ENCODE measurements at places on chromosomes 7 and 10. TPM values are rescaled to one million over a fixed set of nuclear protein-coding genes. Genes with fewer than 3 reads are reported as not detected.
A peak's percentile ranks its signal among the peaks of the same experiment; 100 is the strongest.

- no peak for DNase-seq
- H3K27ac ChIP-seq, result no peak overlapping the region
- no peaks in the 10 kb centered on the region for H3K27me3 ChIP-seq
These were observed 630.6 kb upstream of the ZWINT start for GRCh38 chr10:56991591-56992069.

GRCh38 chr7:151888079-151889067 is 11.5 kb upstream of the PRKAG2 start:
- peaks cover 39% of the 10 kb centered on the region for H3K4me1 ChIP-seq
- no peaks in the 10 kb centered on the region for H3K36me3 ChIP-seq
- no peak overlapping the region for H3K4me3 ChIP-seq
- H3K27me3 ChIP-seq, result no peaks in the 10 kb centered on the region
- no peak for DNase-seq

GRCh38 chr7:101953248-101953819 is 135.9 kb downstream of the CUX1 start:
- no peaks in the 10 kb centered on the region for H3K4me1 ChIP-seq
- peak overlapping the region; percentile 24 for H3K27ac ChIP-seq
- no peaks in the 10 kb centered on the region for H3K27me3 ChIP-seq
- H3K36me3 ChIP-seq, result no peaks in the 10 kb centered on the region
- no peak overlapping the region for H3K4me3 ChIP-seq
- peak; percentile 30 for DNase-seq

GRCh38 chr7:142611566-142612236 is 137.6 kb upstream of the PRSS1 start:
- H3K4me3 ChIP-seq, result no peak overlapping the region
- DNase-seq, result no peak
- no peak overlapping the region for H3K27ac ChIP-seq
- H3K27me3 ChIP-seq, result peaks cover 16% of the 10 kb centered on the region
- no peaks in the 10 kb centered on the region for H3K4me1 ChIP-seq
- no peaks in the 10 kb centered on the region for H3K36me3 ChIP-seq

- H3K36me3 ChIP-seq, result no peaks in the 10 kb centered on the region
- no peak overlapping the region for H3K27ac ChIP-seq
- H3K4me3 ChIP-seq, result no peak overlapping the region
- H3K27me3 ChIP-seq, result no peaks in the 10 kb centered on the region
- no peaks in the 10 kb centered on the region for H3K4me1 ChIP-seq
- no peak for DNase-seq
These were observed 27.0 kb upstream of the GLI3 start for GRCh38 chr7:42263971-42264370.

DNA sequence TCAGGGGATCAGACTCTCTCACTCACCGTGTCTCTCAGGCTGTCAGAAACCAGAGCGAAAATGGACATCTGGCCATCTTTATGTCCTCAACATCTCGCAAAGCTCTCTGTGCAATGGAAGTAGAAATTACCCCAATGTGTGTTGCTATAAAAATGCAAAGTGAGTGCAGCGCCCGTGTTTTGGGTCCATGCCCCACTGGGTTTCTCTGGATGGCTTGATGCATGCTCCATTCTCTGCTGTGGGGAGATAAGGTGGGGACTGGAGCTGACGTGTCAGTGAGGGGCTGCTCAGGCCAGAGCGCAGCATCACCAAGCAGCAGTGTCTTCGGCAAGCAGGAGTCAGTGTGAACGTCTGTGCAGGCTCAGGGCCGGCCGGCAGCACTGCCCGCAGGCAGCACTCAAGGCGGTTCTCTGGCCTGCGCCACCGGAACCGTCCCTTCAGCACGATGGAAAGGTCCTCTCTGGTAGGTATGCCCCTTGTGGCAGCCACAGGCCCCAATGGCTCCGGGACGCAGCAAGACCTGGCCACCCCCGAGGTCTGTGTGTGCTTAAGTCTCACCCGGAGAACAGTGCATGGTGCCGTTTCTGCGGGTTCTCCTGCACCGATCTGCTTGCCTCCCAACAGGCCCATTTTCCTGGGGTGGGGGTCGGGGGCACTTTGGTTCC is 30.2 kb downstream of the WDR86 start:
- no peak overlapping the region for H3K4me3 ChIP-seq
- no peak for DNase-seq
- peaks cover 7% of the 10 kb centered on the region for H3K4me1 ChIP-seq
- H3K27ac ChIP-seq, result no peak overlapping the region
- peaks cover 37% of the 10 kb centered on the region for H3K27me3 ChIP-seq

DNA sequence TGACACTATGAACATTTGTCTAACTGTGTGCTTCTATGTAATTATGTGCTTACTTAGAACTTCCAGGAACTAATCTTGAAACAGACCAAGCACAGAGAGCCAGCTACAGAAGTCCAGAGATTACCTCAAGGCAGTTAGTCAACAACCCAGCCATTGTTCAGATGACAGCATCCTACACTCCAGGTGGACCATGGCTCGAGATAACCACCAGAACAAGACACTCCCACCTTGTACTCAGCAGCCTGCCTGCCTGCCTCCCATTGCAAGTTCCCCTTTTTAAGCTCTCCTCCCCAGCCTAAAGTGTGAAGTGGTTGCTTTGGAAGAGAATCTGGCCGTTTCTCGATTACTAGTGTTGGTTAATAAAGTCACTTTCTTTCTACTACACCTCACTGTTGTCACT is 1080.6 kb upstream of the LRRN3 start:
- H3K27me3 ChIP-seq, result no peaks in the 10 kb centered on the region
- peaks cover 3% of the 10 kb centered on the region for H3K4me1 ChIP-seq
- peak; percentile 70 for DNase-seq
- no peaks in the 10 kb centered on the region for H3K36me3 ChIP-seq

- no peaks in the 10 kb centered on the region for H3K4me1 ChIP-seq
- DNase-seq, result no peak
- H3K4me3 ChIP-seq, result no peak overlapping the region
These were observed 6.7 kb upstream of the PARP12 start for GRCh38 chr7:140069298-140069949.

DNA sequence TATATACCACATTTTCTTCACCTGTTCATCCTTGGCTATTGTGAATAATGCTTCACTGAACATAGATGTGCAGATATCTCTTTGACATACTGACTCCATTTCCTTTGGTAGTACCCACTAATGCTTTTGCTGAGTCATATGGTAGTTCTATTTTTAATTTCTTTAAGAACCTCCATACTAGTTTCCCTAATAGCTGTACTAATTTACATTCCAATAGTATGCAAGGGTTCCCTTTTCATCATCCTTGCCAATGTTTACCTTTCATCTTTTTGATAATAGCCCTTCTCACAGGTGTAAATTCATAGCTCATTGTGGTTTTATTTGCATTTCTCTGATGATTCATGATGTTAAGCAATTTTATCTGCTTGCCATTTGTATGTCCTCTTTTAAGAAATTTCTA is 159.9 kb downstream of the CALCR start:
- H3K27me3 ChIP-seq, result no peaks in the 10 kb centered on the region
- H3K27ac ChIP-seq, result no peak overlapping the region
- no peak for DNase-seq
- H3K4me3 ChIP-seq, result no peak overlapping the region
- H3K36me3 ChIP-seq, result no peaks in the 10 kb centered on the region

DNA sequence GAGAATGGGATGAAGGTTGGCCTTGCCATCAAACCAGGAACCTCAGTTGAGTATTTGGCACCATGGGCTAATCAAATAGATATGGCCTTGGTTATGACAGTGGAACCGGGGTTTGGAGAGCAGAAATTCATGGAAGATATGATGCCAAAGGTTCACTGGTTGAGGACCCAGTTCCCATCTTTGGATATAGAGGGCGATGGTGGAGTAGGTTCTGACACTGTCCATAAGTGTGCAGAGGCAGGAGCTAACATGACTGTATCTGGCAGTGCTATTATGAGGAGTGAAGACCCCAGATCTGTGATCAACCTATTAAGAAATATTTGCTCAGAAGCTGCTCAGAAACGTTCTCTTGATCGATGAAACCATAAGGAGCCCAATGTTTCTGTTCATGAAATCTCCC is 637 bp downstream of the RPEL1 start:
- DNase-seq, result no peak
- no peaks in the 10 kb centered on the region for H3K36me3 ChIP-seq
- H3K4me1 ChIP-seq, result peaks cover 10% of the 10 kb centered on the region

- H3K36me3 ChIP-seq, result no peaks in the 10 kb centered on the region
- H3K4me3 ChIP-seq, result no peak overlapping the region
- DNase-seq, result no peak
These were observed 17.5 kb downstream of the CSGALNACT2 start for GRCh38 chr10:43155741-43156140.

DNA sequence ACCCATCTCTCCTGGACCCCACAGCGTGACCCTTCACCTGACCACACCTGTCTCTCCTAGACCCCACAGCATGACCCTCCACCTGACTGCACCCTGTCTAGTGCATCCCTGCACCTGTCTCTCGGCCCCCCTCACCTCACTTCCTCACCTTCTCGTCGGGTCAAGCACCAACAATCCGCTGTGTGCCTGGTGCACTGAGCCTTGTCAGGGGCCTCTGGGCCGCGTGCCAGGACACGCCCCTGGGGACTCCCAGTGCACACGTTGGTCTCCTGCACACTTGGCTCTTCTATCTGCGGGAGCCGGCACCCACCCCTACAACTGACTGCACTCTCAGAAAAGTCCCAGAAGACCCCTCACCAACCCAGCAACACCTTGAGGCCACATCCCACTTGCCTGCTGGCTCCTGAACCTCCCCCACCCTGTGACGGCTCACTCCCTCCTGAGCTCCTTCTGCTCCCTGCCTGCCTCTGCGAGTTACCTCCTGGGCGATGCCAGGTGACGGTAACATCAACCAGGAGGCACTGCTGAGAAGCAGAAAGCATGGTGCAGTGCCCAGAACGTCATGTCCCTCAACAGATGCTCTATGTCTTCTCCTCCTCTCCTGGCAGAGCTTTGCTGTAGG is 147.6 kb downstream of the DIP2C start:
- no peak overlapping the region for H3K4me3 ChIP-seq
- no peak overlapping the region for H3K27ac ChIP-seq
- peak; percentile 57 for DNase-seq
- peaks cover 9% of the 10 kb centered on the region for H3K4me1 ChIP-seq
- H3K36me3 ChIP-seq, result no peaks in the 10 kb centered on the region

GRCh38 chr7:53993224-53993623 is 549.0 kb upstream of the VSTM2A start:
- DNase-seq, result no peak
- no peak overlapping the region for H3K4me3 ChIP-seq
- no peaks in the 10 kb centered on the region for H3K27me3 ChIP-seq
- H3K36me3 ChIP-seq, result no peaks in the 10 kb centered on the region
- no peak overlapping the region for H3K27ac ChIP-seq
- no peaks in the 10 kb centered on the region for H3K4me1 ChIP-seq

DNA sequence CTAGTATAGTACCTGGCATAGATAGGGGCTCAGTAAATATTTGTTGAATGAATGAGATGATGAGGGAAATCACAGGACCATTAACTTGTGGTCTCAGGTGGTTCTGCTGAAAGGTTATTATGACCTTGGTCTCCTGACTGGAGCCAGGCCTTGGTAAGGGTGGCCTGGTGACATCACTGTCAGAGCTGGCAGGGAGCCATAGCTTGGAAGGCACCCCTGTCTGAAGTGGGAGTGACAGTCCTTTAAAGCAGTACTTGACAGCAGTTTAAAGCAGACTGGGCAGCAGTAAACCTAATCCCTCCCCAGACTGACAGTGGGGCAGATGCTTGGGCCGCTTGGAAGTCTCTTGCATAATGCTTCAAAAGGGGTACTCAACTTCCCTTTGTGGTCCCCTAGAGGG is 13.4 kb downstream of the DPCD start:
- DNase-seq, result no peak
- H3K27me3 ChIP-seq, result no peaks in the 10 kb centered on the region
- H3K36me3 ChIP-seq, result peaks cover 24% of the 10 kb centered on the region
- H3K4me3 ChIP-seq, result no peak overlapping the region

- H3K36me3 ChIP-seq, result no peaks in the 10 kb centered on the region
- no peak overlapping the region for H3K4me3 ChIP-seq
- H3K4me1 ChIP-seq, result no peaks in the 10 kb centered on the region
- H3K27me3 ChIP-seq, result no peaks in the 10 kb centered on the region
- no peak for DNase-seq
These were observed 81.0 kb downstream of the MYL10 start for GRCh38 chr7:101547916-101548661.

DNA sequence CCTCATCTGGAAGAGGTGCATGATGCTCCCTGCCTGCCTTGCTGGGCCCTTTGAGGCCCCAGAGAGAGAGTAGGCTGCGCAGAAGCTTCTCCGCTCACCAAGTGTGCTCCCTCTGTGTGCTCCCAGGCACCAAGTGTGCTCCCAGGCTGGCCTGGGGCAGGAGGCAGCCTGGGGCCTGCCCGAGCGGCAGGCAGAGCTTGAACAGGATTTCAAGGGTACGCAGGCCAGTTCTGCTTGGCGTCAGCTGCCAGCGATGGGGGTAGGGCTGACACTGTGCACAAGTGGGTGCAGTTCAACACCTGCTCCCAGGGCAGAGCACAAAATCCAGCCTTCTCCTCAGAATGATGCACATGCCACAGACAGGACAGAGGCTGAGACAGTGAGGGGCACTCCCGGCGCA is 119.7 kb downstream of the FAM53B start:
- H3K27me3 ChIP-seq, result no peaks in the 10 kb centered on the region
- H3K27ac ChIP-seq, result no peak overlapping the region
- peaks cover 32% of the 10 kb centered on the region for H3K4me1 ChIP-seq

- H3K4me3 ChIP-seq, result no peak overlapping the region
- H3K4me1 ChIP-seq, result no peaks in the 10 kb centered on the region
- no peaks in the 10 kb centered on the region for H3K36me3 ChIP-seq
- H3K27me3 ChIP-seq, result no peaks in the 10 kb centered on the region
- no peak overlapping the region for H3K27ac ChIP-seq
- DNase-seq, result no peak
These were observed 25.6 kb downstream of the TAS2R41 start for GRCh38 chr7:143503261-143503660.

GRCh38 chr7:134782121-134782623 is 2.7 kb downstream of the CALD1 start:
- no peaks in the 10 kb centered on the region for H3K4me1 ChIP-seq
- no peaks in the 10 kb centered on the region for H3K27me3 ChIP-seq
- H3K36me3 ChIP-seq, result peaks cover 4% of the 10 kb centered on the region
- peak overlapping the region; percentile 1 for H3K4me3 ChIP-seq
- DNase-seq, result no peak

GRCh38 chr7:51456-52068 is 140.8 kb upstream of the FAM20C start:
- H3K36me3 ChIP-seq, result no peaks in the 10 kb centered on the region
- no peak overlapping the region for H3K4me3 ChIP-seq
- no peak overlapping the region for H3K27ac ChIP-seq
- no peaks in the 10 kb centered on the region for H3K4me1 ChIP-seq

GRCh38 chr10:91251430-91252056 is 31.1 kb downstream of the PCGF5 start:
- H3K27ac ChIP-seq, result no peak overlapping the region
- DNase-seq, result peak; percentile 37

- no peaks in the 10 kb centered on the region for H3K27me3 ChIP-seq
- peaks cover 9% of the 10 kb centered on the region for H3K4me1 ChIP-seq
- peaks cover 20% of the 10 kb centered on the region for H3K36me3 ChIP-seq
- no peak overlapping the region for H3K27ac ChIP-seq
- no peak for DNase-seq
These were observed 238.0 kb downstream of the COBL start for GRCh38 chr7:51078653-51079052.

The C1GALT1 gene
- polyA plus RNA-seq, result 54.7 TPM

The SEC31B gene
- 15.5 TPM for polyA plus RNA-seq

The DNAJB9 gene
- 30.5 TPM for polyA plus RNA-seq

The IDI2 gene
- polyA plus RNA-seq, result not detected

The HEPACAM2 gene
- polyA plus RNA-seq, result 63.2 TPM

The GPR15LG gene
- polyA plus RNA-seq, result 1.4 TPM

The UCN3 gene
- polyA plus RNA-seq, result 11.4 TPM

The CYP3A7 gene
- 1.8 TPM for polyA plus RNA-seq
